Thoracic aorta endothelial cell (primary cell): ENCODE measurements at places on chromosomes 16 and 17. TPM values are rescaled to one million over a fixed set of nuclear protein-coding genes. Genes with fewer than 3 reads are reported as not detected.

Gene MYH2
- not detected in 2 replicates for total RNA-seq

Gene MRPL27
- 59.6 and 60.8 TPM in 2 replicates for total RNA-seq

Gene CNP
- 61.8 and 67.2 TPM in 2 replicates for total RNA-seq

Gene CD300H
- total RNA-seq: not detected in 2 replicates

Gene KRT40
- total RNA-seq: not detected in 2 replicates

Gene MPDU1
- total RNA-seq: 103 and 144 TPM in 2 replicates

Gene ZSCAN10
- total RNA-seq: not detected in 2 replicates

Gene TSNAXIP1
- total RNA-seq: 0.13 and 0.14 TPM in 2 replicates

Gene CDK3
- total RNA-seq: 0.40 and 0.86 TPM in 2 replicates

Gene RPS6KB1
- 33.9 and 39.0 TPM in 2 replicates for total RNA-seq

Gene TEX14
- under 0.01 and 0.07 TPM in 2 replicates for total RNA-seq

Gene RHBDL3
- 0.07 TPM in 1 of 2 replicates, not detected in the other for total RNA-seq

Gene NPIPA5
- 0.93 and 4.8 TPM in 2 replicates for total RNA-seq

Gene CDC6
- total RNA-seq: 53.5 and 53.7 TPM in 2 replicates

Gene PHOSPHO1
- 0.27 TPM in 1 of 2 replicates, not detected in the other for total RNA-seq
